ENCODE measurements at places on chromosomes 3 and 15.

GRCh38 chr3:24002129-24002528 lies 57.0 kb downstream of the NR1D2 start:
- no peak for DNase-seq

DNA sequence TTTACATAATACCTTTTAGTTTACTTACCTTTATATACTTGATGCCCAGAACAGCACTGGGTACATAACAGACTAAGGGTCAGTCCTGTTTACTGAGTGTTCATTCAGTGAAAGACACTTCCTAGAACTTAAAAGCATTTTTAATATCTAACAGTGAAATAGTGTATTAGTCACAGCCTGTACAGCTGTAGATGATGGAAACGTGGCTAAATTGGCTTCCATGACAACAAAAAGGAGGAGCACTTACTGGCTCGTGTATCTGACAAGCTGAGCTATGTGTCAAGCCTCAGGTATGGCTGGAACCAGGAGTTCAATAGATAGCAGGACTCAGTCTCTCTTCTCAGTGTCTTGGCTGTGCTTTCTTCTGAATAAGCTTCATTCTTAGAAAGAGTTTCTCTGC lies 40.2 kb downstream of the CMTM8 start:
- no peak for DNase-seq

DNA sequence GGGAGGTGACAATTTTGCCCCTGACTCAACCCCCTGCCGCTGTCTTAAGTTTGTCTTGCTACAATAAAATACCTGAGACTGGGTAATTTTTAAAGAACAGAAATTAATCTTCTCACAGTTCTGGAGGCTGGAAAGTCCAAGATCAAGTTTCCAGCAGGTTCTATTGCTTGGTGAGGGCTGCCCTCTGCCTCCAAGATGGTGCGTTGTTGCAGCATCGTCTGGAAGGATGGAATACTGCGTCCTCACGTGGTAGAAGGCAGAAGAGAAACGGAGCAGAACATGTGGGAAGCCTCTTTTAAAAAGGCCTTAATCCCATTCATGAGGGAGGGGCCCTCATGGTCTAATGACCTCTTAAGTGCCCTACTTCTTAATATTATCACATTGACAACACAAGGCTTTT lies 87.3 kb upstream of the SNTN start:
- DNase-seq: no peak

- no peak for DNase-seq
Observed at GRCh38 chr15:69474291-69474690, 21.7 kb downstream of the RPLP1 start.

DNA sequence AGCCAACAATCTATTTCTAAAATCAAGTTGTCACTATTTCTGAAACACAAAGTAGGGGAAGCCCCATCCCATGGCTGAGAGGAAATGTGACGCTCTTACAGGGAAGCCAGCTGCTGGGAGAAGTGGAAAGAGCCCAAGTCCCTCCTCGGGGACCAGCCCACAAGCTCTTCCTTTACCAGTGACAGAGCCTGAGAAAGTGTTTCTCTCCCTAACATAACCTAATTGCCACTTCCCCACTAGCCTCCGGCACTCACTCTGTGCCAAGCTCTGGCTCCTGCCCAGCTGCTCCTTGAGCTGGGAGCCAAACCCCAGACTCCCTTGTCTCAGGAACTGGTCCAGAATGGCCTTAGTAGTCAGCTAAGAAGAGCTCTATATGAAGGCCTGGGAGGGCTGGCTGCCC lies 42.9 kb downstream of the TNFAIP8L3 start:
- no peak for DNase-seq

GRCh38 chr3:52225452-52226228 lies at the start of gene TLR9:
Gene TLR9, minus strand, starts transcription at chr3:52225645. Its CDS starts 116 bp downstream, at chr3:52225529.
- no peak for DNase-seq

GRCh38 chr3:119469418-119470189 lies 841 bp downstream of the POGLUT1 start:
- no peak for DNase-seq

DNA sequence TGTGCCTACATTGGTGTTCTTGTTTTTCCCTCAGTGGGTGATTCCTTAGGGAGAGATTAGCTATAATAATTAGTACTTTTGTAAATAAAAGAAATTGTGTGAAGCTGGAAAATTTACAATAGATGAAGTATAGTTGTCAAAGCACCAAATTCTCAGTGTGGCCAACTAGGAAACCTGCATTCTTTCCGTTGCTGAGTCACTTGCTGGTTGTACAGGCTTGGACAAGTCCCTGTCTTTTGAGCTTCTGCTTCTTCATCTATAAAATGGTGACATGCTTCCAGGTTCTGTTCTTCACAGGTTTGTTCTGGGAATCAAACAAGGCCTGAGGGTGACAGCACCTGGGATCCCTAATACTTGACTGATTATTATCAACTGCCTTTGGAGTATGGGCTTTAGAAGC lies 184.1 kb upstream of the HES1 start:
- no peak for DNase-seq

GRCh38 chr3:3666664-3667063 lies 132.6 kb upstream of the LRRN1 start:
- no peak for DNase-seq

DNA sequence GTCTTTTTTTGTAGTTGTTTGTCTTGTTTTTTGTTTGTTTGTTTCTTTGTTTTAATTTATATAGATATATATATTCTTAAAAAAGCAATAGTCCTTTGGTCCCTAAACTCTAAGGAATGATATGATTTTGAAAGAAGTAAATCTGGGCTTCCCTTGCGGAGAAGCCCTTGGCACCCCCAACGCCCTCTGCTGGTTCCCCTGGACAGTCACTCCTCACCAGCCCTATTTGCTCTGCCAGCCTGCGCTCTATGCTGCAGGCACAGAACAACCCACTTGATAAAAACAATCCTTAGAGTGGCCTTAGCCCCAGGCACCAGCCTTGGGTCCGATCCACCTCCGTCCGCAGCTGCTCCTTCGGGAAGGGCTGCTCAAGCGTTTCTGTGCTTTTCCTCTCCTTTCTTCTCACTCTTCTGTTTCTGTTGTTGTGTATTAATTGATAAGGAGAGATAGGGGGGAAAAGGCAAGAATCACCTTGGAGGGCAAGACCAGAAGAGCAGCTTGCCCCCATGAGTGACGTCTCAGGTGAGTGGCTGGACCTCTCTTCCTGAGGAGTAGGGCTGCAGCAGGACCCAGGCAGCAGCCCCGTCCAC lies 13.7 kb upstream of the PARP6 start:
- no peak for DNase-seq

GRCh38 chr3:11154953-11155325 lies 646 bp downstream of the HRH1 start:
- DNase-seq: peak; percentile 30

Data from NCI-H345 (cell line).